ENCODE measurements at places on chromosomes 2 and 18.
A peak's percentile ranks its signal among the peaks of the same experiment; 100 is the strongest.

DNA sequence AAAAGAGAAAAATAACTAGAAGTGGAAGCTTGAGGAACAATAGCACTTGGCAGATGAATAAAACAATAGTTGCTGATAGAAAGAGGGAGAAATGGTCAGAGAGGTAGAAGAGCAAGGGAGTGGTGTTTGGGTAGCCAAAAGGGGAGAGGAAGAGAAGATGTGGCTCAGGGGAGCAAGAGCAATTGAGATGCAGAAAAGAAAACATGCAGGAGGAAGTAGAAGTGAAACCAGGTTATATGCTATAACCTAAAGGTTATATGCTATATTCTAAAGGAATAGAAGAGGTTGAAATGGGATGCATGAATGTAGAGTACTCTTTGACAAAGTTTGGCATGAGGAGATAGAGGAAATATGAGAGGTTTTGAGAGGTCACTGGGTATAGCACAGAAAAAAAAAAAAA lies 759.5 kb downstream of the SATB2 start:
- no peak for DNase-seq

GRCh38 chr2:222017252-222017850 lies 281.4 kb downstream of the PAX3 start:
- no peak for DNase-seq

- DNase-seq, result no peak
Observed at GRCh38 chr2:105361102-105361889, 24.0 kb downstream of the C2orf49 start.

GRCh38 chr2:71581026-71581425 lies 127.7 kb downstream of the DYSF start:
- DNase-seq, result no peak

DNA sequence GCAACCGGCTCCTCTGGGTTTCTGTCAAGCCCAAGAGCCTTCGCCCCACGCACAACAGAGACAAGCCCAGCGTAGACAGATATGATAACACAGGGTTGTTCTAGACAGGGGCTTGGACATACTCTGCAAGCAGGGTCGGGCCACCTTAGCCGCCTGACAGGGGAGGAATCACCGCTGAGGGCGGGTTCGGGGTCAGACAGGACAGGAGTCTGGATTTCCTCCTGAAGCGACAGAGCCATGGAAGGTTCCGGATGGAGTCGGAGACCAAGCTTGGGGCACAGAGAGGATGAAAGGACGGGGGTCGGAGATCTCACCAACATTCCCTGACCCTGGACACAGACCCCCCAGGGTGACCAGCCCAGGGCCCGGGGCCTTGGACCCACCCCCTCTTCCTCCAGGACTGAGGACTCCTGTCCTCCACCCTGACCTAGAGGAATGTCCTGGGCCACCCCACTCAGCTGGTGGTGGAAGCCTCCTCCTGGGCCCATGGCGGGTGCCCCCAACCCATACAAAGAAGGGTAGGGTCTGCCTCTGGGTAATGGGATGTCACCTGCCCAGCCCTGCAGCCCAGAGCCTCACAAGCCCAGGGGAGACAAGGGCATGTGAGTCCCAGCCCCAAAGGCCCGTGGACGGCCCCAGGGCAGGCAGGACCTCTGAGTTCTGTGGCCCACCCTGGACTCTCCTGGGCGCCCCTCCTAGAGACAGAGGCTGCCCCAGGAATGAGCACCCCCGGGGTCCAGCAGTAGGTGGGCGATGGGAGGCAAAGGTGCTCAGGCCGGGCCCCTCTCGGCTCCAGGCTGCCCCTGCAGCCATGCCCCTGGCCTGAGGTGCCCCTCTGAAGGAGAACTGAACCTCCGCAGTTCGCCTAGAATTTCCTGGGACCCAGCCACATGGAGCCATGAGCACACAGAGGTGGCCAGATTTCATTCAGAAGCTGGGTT lies 44.1 kb upstream of the GPC1 start:
- no peak for DNase-seq

DNA sequence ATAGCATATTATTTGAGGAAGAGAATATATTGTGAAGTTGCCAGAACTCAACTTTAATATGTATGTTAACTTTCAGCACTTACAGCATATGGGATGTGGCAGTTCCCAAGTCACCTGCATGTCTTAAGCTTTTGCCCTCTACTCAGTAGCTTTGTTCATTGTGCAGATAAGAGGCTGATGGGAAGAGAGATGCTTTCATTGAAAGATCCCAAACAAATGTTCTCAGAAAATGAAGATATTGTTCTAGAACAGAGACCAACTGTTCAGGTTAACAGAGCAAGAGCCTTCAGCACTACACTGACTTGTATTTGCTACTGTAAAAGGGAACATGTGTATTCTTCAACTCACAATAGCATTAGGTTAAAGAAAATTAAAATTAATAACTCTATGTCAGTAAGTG lies 28.1 kb downstream of the GAREM1 start:
- DNase-seq, result no peak

DNA sequence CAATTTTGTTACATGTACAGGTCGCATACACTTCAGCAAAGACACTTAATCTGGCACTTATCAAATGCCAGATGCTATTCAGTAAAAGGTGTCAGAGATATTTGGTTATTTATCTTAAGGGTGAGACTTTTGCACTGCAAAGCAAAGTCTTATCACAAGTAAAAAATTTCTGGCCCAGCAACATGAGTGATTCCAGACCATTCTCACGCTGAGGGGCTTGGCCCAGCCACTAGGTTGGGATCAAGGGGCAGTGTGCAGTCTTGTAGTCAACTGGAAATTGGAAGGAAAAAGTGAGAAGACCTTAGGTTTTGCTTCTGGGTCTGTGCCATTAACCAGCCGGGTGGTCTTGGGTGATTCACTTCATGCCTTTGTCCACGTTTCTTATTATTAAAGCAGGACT lies 181.6 kb downstream of the RNF144A start:
- no peak for DNase-seq

DNA sequence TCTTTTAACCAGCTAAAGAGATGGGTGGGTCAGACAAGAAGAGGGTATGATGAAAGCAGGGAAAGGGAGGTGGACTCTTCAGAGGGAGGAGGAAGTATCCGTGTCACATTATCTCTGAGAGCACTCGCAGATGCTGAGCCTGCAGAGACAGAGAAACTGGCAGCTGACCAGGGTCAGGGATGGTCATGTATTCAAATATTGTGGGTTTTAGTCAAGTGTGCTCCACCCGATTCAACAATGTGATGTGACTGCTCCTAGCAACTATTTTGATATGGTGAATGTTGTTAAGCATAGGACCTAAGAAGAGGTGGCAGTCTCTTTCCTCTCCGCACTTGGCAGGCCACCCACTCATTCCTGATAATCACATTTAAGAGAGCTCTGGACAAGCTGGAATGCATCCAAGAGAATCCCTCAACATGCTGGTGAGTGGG lies 1.3 kb upstream of the CLIP4 start:
- DNase-seq, result no peak

DNA sequence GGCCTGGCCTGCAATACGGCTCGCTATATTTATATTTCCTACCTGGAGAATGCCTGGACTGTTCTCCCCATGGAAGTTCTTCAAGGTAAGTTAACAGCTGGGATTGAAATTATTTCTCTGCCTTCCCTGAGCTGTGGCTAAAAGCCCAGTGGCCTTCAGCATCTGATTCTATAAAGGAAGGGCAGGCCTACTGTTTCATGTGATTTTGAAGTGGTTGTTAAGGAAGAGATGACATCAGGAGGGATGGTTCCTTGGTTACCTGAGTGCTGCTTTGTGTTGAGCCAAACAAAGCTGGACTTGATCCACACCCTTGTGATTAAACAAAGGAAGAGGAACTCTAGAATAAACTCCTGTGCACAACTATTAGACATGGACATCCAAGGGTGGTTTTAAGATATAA lies 61.6 kb downstream of the MFSD6 start:
- DNase-seq, result peak; percentile 97

DNA sequence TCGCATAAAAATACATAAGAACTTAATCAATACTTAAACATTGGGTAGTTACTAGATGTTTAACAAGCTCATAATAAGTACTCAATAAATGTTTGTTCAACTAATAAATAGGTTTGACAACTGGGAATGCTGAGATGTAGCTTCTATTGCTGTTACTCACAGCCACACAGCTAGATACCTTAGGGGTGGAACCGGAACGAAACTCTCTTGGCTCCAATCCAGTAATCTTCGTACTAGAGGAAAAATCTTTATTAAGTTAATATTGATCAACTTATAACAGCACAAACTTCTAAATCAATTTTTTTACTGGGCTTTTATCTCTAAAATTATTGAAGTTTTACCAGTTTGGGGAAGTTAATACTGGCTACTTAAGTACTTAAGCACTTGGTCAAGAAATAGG lies 247.8 kb downstream of the PAX3 start:
- DNase-seq, result no peak

DNA sequence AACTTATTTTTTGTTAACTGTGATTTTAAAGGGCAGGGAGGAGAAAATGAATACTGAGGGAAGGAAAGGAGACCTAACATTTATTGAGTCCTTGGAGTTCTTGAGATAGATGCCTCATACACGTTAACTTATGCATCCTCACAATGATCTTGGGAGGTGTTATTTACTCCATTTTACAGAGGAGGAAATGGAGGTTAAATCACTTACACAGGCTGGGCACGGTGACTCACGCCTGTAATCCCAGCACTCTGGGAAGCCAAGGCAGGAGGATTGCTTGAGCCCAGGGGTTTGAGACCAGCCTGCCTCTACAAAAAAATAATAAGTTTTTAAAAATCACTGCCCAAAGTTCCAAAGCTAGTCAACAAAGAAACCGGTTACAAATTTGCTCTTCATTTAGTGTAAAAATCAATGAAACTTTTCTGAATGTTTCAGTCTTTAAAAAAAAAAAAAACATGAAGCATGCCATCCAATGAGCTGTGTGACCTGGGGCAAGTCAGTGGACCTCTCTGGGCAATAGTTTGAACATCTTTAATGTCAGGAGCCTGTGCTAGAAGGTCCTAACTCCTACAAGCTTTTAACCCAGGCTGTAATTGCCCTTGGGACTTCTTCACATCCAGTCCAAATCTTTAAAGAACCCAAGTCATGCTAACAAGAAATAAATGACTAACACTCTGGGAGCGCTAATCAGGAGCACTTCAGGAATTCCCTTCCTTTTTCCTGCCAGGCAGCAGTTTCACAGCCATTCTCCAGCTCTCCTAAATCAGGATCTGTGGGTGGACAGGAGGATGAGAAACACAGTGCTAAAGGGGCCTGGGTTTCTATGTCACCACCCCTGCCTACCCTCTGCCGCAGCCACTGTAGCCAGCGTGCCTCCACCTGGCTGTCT lies 176.4 kb downstream of the TMEM247 start:
- DNase-seq, result no peak

DNA sequence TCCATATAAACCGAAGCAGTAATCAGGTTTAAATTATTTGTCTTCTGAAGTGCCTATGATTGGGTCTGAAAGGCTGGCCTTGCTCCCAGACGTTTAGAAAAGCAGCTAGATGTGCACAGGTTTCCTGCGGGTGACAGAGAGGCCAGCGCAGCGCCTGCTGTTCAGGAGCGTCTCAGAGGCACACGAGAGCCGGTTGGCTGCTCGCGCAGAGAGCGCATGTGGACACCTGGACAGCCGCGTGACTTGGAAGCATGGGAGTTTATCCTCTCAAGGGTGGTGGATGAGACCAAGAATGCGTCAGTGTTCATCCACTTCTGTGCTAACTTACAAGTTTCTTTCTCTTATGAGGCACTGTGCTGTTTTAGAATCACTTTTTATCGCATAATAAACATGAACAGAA lies 303.7 kb downstream of the PTGR3 start:
- peak; percentile 69 for DNase-seq

DNA sequence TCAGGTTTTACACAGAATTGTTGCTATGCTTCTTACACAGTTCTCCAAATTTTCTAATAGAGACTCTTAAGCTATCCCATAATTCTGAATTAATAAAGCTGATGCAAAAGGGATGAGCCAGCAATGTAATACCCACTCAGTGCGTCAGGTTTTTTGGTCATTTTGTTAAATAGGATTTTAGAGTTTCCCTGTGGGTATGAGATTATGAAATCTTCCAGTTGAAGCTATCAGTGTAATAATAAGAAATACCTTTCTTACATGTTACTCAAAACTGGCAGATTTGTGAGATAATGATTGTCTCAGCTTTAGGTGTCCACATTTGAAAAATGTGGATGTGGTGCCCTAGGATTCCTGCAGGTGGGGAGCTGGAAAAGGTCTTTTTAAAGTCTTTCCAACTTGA lies 44.5 kb downstream of the SOCS6 start:
- DNase-seq, result no peak

DNA sequence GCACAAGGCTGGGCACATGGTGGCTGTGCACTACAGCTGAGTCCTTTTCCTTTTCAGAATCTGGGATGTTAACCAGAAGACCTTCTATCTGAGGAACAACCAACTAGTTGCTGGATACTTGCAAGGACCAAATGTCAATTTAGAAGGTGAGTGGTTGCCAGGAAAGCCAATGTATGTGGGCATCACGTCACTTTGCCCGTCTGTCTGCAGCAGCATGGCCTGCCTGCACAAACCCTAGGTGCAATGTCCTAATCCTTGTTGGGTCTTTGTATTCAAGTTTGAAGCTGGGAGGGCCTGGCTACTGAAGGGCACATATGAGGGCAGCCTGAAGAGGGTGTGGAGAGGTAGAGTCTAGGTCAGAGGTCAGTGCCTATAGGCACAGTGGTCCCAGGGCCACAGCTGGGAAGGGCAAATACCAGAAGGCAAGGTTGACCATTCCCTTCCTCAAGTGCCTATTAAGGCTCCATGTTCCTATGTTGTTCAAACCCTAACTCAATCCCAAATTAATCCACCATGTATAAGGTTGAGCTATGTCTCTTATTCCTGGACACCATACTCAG lies 2.2 kb downstream of the IL1RN start:
- no peak for DNase-seq

DNA sequence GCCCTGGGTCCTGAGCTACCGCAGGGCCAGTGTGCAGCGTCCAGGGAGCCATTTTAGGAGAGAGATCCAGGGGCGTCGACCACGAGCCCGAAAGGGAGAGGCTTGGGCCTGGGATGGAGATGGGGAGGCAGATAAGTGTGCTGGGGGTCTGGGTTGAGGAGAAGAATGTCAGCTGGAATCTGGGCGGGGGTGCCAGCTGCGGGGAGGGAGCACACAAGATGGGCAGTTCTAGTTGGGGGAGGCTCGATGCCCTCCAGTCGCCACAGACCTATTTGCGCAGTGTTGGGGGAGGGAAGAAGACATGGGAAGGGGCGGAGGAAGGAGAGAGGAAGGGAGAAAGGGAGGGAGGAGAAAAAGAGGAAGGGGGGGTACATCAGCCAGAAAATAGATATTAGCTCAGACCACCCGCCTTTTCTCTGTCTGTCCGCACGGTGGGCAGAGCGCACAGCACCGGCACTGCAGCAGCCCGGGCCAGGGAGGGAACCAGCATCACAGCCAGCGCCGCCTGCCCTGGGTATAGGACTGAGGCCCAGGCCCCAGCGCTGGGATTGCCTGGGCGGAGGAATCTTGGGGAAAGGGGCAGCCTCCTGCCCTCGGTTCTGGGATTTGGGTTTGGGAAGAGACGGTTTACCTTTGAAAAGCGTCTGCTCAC lies 1.9 kb upstream of the HOXD11 start:
- DNase-seq, result no peak
